Stimulated activated CD8-positive, alpha-beta memory T cell treated with anti-CD3 and anti-CD28 coated beads, Interleukin-2, amount 100 ng/mL, for 1 hour (primary cell): ENCODE measurements at places on chromosomes 13 and 19.

DNA sequence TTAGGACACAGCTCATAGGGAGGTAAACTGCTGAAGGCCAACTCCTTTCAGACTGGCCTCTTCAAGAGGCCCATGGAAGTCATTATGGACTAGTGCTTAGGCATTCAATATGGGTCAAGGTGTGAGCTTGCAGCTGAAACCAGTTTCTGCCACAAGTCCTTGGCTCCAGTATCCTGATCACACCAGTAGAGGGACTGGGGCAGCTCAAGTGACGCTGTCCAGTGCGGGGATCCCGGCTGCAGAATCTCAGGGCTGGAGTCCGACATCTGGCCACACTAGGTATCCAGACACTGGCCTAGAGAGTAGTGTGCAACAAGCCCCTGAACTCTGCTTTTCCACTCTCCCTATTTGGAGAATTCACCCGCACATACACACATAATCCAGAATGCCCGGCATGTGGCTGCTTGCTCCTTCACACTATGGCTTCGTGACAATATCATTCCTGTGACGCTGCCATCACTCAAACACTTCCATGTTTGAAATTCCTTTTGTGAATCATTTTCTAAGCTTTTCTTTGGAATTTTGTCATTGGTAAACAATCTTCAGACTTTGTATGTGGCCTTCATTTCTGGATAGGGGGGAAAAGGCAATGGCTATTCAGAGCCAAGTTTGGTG lies 425.1 kb downstream of the EFNB2 start:
- no peak for DNase-seq

- DNase-seq, result no peak
Observed at GRCh38 chr13:41742917-41743552, 217.9 kb downstream of the VWA8 start.

GRCh38 chr19:4815426-4816201 lies 15.9 kb downstream of the TICAM1 start:
- peak; percentile 53 for DNase-seq

DNA sequence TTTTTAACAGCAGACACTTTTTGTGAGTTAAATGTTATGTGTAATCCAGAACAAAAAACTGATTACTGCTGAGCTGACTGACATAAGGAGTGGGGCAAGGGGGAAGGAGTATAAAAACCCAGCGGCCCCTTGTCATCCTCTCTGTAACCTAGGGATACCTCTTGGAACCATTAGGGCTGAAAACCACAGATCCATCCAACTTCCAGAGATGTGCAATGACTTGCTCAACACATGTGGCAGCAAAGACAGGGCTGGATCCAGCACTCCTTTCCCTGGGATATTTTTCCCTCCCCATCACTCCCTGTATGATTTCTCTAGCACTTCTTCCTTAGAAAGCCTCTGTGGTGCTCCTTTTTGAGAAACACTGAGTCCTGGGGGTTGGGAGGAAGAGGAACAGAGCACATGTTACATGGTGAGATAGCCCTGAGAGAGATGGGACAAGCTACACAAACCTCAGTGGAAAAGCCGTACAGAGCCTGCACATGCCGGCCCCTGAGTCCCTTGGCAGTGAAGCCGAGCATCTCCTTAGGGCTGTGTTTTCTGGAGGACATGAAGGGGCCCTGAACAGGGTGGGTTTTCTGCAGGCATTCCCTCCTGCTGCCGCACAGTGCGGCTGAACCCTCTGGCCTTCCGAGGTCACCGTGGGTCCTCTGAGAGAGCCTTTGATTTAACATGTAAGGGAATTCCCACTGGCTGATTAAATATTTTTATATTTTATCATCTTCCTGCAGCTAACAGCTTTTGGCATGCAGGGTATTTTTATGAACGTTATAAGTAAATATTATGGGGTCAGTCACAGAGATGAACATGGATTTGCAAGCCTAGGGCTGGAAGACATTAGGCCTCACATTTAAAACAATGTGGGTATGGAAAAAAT lies 219.9 kb downstream of the COG6 start:
- DNase-seq, result no peak

GRCh38 chr19:31002518-31003244 lies 346.6 kb downstream of the TSHZ3 start:
- DNase-seq, result no peak

GRCh38 chr13:98838776-98839175 lies 86.3 kb upstream of the SLC15A1 start:
- DNase-seq, result no peak

DNA sequence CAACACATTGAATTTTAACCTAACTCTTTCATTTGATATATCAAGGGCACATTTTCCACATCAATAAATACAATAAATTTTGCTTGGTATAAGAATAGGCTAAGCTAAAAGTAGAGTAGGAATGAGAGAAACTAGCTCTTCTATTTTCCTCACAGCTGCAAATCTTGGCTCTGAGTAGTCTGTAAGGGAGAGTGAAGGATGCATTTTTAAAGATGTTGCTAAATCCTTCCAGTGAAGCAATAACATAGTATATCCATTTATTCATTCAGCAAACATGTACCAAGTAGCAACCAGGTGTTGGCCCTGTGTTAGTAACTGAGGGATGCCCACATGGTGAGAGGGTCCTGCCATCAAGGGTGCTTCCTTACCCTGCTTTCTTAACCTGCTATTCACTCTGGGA lies 799.9 kb downstream of the PCDH9 start:
- no peak for DNase-seq

- no peak for DNase-seq
Observed at GRCh38 chr13:46983881-46984280, 87.0 kb upstream of the HTR2A start.

- peak; percentile 99 for DNase-seq
Observed at GRCh38 chr19:4638828-4639530, at the start of gene TNFAIP8L1. Gene TNFAIP8L1 (plus strand): TSS chr19:4639516. CDS start chr19:4651870, 12,354 bp downstream.

GRCh38 chr13:106967391-106967790 lies 399.5 kb upstream of the ARGLU1 start:
- DNase-seq, result no peak

DNA sequence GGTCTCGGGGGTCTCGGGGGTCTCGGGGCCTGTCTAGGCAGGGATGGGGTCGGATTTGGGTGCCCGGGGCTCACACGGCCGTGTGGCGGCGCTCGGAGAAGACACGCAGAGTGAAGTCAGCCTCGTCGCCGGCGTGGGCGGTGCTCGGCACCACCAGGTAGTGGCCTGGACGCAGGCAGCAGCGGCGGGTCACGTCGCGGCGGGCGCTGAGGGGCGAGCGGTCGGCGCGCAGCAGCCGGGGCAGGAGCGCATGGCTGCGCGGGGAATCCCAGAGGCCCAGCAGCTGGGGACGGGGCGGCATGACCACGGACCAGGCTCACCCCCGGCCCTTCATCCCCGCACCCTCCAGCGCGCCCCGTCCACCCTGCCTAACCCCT lies 8.2 kb downstream of the CAPN12 start:
- DNase-seq, result no peak

DNA sequence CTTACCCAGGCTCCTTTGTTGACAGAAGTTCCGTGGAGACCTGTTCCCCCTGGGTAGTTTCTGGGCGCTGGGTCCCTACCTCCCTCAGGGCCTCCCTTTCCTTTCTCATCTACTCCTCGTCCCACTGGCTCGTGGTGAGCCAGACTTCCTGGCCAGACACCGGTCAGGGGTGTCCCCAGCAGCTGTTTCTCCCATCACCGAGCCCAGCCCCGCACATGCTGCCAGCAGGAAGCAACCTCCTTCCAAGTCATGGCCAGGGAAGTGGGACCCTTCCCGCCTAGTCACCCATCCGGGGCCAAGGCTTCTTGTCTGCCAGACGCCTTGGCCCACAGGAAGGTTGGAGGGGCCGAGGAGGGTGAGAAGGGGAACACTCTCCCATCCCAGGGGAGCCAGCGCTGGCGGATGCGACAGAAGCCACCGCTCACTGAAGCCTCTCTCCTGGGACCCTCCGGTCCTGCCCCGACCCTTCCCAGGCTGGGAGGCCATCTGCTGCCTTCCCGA lies 5.7 kb downstream of the PAK4 start:
- no peak for DNase-seq

DNA sequence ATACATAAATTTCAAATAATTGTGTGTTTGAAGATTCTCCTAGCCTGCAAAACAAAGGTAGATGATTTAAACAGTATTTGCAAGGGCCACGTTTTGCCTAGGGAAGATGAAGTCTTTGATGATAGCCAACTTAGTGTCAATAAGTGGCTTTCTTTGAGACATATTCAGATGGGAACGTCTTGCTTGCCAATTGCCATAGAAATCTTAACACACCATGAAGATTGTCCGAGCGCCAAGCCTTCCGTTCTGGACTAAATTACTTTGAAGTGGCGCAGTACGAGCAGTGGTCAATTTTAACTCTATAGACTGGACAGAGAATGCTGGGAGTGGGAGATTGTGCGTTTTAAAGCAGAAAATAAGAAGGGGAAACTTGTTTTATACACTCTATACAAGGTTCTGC lies 9.9 kb downstream of the ZIC5 start:
- DNase-seq, result no peak

- no peak for DNase-seq
Observed at GRCh38 chr19:43545981-43546380, 13.0 kb downstream of the ZNF575 start.

DNA sequence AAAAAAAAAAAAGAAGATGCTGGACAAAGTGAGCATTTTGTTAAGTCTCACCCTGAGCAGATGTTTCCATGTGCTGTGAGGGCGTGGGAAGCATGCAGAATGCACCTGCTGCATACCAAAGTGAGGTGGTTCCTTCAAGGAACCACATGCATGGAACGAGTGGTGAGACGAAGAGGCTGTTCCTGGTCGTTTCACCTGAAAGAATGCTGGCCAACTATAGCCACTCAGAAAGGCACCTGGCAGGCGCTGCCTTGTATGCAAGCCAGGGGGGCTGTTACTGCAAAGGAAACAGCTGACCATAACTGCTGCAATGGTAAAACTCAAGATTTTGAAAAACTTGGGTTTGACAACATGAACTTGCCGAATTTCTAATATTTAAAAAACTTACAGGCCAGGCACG lies 14.7 kb downstream of the MIER2 start:
- DNase-seq, result no peak

DNA sequence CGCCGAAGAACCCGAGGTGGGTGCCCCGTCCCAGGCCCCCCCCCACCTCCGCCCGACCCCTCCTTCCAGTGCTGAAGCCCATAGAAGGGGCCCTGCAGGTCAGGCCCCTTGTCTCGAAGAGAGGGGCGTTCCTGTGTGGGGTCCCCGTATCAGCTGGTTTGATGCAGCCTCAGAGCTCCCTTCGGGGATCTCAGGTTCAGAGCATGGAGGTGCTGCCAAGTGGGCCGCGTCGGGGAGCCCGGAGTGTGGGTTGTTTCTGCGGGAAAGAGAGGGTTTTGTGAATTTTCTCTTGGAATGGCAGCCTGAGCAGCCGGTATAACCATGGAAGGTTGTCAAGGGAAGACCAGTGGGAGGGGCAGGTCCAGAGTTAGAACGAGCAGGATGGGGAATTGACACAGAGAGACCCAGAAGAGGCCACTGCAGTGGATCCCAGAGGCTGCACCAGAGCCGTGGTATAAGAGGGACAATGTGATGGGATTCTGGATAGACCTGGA lies 384 bp downstream of the TRAPPC2B start:
- no peak for DNase-seq

- DNase-seq, result no peak
Observed at GRCh38 chr13:41384749-41385503, 72.4 kb upstream of the RGCC start.
